Stimulated activated CD4-positive, alpha-beta T cell treated with anti-CD3 and anti-CD28 coated beads, Interleukin-12 subunit alpha, Interleukin-12 subunit beta, amount 100 ng/mL, for 48 hours (primary cell): ENCODE measurements at places on chromosomes 2 and 18.

DNA sequence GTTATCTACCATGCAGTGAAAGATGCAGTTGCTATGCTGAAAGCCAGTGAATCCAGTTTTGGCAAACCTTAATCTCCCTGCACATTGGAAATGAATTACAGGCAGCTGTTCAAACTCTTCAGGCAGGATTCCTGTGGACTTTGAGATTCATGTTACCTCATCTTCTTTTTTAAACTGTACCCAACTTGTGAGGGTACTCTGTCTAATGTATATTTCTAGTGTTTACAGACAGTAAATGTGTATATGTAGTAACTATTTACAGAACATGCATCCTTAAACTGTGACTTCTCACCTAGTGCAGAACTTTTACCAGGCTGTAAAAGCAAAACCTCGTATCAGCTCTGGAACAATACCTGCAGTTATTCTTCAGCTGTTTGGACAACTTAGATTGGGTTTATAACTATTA is 50.9 kb downstream of the KDM3A start:
- no peak for DNase-seq

GRCh38 chr2:236748385-236748784 is 178.8 kb downstream of the ACKR3 start:
- no peak for DNase-seq

DNA sequence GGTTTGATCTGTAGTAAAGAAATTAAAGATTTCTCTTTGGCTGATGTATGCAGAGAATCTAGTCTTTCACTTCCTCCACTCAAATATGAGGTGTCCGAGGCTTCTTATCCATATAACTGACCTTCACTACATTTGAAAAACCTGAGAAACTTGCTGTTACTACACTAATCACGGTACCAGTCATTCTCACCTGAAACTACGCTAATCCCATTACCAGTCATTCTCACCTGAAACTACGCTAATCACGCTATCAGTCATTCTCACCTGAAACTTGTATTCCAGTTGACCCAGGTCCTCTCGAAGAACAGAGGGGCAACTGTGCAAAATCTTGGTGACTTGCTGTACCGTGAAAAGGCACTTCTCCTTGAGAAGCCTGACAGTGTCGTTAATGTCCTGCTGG is 5.1 kb downstream of the MTERF4 start:
- DNase-seq: no peak

GRCh38 chr18:10690366-10690765 is 164.5 kb downstream of the NAPG start:
- DNase-seq: no peak

GRCh38 chr2:240620149-240620731 is 5.0 kb upstream of the GPR35 start:
- DNase-seq: no peak

- DNase-seq: no peak
Observed at GRCh38 chr2:170742896-170743529, 27.2 kb upstream of the ERICH2 start.

DNA sequence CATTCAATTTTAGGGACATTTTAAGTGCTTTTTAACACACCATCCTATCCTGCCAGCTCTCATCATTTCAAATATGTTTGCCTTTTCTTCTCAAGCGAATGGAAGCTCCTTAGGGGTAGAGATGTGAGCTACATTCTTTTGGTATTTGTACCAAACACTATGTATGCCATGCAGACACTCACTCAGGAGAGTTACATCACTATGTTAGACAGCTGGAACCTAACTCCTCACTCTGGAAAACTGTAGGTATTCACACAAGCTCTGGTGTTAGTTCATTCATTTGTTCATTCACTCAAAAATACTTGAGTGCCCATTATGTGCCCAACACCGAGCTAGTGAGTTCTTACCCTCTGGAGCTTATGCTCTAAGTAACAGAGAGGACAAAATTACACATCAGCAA is 26.4 kb upstream of the RNU4ATAC start:
- DNase-seq: no peak

- DNase-seq: no peak
Observed at GRCh38 chr18:42159146-42159545, 204.1 kb downstream of the PIK3C3 start.

GRCh38 chr2:104704496-104705245 is 149.2 kb upstream of the POU3F3 start:
- DNase-seq: no peak

DNA sequence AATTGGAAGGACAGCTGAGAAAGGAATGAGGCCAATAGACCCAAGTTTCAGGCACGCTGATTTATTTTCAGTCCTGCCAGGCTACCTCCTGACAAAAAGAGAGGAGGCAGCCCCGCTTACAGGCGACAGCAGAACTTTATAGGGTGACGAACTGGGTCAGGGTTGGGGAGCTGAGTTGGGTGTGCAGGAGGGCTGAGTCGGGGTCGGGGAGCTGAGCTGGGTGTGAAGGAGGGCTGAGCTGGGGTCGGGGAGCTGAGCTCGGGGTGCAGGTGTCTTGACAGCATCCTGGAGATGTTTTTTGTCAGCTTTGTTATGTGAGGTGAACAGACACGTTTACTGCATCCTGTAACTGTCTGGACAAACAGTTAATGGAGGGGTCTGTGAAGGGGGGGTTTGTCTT is 342.2 kb downstream of the ADCYAP1 start:
- no peak for DNase-seq

DNA sequence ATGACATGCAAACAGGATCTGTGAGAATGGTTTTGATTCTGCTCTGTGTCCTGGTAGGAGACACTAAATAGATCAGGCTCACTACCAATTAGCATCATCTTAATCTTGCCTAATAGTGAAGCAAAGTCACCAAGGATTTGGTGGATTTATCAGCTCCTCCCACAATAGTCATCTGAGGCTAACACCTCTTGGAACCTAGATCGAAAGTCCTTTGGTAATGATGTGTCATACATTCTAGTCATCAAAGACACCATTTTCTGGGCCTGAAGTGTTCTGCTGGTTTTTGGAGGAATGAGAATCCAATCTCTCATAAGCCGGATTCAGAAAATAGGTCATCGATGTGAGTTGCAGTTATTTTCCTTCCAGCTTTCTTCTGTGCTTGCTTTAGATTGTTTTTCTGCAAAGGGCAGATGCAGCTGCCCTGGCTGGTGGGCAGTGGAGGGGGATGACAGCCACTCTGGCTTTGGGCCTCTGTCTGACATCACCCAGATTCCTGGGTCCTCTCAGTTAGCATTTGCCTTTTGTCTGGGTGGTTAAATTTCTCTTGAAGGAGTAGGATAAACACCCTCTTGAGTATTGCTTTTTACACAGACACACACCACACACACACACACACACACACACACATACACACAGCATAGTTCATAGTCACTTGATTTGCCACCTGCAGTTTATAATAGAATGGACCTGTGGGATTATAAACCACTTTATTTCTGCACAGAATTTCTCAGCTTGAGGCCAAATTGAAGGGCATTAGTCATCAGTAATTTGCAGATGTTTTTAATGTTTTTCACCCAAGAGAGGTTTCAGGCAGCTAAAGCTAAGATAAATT is at the start of gene MYO3B:
Gene MYO3B, plus strand, starts transcription at position 198 of the 832 bp plus-strand sequence. Its CDS starts 141 bp downstream, at position 339.
- DNase-seq: no peak

- DNase-seq: no peak
Observed at GRCh38 chr2:148548716-148549400, 95.7 kb upstream of the EPC2 start.
